ENCODE measurements at places on chromosomes 2 and 18.

DNA sequence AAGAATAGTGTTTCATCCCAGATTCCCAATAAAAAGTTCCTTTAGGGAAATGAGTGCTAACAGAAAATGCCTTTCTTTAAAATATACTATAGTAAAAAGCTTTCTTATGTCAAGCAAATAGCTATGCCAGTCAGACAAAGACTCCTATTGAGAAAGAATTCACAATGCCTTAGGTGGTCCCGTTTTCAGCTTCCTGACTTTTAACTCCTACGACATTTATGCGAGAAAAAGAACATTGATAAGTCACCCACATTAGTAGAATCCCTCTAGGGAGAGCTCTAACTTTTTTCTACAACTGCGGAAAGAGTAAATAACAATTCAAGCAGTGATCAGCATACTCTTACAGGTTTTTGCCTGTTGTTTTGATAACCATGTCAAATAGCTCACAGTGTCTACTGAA is 750.8 kb upstream of the ACVR2A start:
- DNase-seq = no peak

GRCh38 chr18:755506-755905 is 43.1 kb upstream of the ENOSF1 start:
- no peak for DNase-seq

- DNase-seq = no peak
These were observed 180.4 kb upstream of the ZFP36L2 start for GRCh38 chr2:43406651-43407279.

DNA sequence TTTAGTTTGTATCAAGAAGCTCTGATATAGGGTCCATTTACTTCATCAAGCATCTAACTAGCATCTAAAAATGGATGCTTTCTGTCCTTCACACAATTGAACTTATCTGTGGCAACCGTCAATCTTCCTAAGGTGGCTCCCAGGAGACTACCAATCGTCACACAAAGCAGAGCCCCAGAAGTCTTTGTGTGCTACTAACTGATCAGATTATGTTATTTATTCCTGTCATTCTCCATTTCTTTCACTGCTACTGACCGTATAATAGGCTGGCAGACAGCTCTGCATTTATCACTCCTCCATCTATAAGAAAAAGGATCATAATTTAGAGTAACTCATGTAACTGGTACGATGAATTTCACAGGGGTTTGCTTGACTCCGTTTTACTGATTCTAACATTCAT is 585.0 kb upstream of the NXPH2 start:
- no peak for DNase-seq

GRCh38 chr18:71329563-71329962 is 1040.7 kb downstream of the SOCS6 start:
- DNase-seq = no peak

- DNase-seq = no peak
These were observed 249.0 kb downstream of the CDH20 start for GRCh38 chr18:61582202-61582710.

DNA sequence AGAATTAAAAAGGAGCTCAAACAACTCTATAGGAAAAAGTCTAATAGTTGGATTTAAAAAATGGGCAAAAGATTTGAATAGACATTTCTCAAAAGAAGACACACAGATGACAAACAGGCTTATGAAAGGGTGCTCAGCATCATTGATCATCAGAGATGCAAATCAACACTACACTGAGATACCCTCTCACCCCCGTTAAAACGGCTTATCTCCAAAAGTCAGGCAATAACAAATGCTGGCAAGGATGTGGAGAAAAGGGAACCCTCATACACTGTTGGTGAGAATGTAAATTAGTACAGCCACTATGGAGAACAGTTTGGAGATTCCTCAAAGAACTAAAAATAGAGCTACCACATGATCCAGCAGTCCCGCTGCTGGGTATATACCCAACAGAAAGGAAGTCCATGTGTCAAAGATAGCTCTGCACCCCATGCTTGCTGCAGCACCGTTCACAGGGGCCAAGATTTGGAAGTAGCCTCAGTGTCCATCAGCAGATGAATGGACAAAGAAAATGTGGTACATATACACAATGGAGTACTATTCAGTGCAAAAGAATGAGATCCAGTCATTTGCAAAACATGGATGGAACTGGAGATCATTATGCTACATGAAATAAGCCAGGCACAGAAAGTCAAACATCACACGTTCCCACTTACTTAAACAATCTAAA is 46.7 kb upstream of the B3GNT7 start:
- DNase-seq = no peak

DNA sequence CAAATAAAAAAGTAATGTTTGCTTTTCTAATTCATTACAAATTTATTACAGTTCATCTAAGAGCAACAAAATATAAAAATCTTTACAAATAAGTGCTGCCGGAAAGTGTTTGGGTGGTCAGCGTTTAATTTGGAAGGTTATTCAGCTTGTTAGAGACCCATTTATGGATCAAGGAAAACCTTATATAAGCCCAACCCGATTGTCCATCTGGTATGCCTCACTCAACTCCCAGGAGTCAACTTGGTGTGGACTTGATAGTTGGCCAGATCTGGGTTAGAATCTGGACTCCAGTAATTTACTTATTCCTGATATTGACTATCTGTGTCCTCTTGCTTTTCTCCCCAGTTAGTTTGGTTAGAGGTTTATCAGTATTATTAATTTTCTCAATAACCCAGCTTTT is 106.2 kb downstream of the KCTD1 start:
- DNase-seq = no peak

DNA sequence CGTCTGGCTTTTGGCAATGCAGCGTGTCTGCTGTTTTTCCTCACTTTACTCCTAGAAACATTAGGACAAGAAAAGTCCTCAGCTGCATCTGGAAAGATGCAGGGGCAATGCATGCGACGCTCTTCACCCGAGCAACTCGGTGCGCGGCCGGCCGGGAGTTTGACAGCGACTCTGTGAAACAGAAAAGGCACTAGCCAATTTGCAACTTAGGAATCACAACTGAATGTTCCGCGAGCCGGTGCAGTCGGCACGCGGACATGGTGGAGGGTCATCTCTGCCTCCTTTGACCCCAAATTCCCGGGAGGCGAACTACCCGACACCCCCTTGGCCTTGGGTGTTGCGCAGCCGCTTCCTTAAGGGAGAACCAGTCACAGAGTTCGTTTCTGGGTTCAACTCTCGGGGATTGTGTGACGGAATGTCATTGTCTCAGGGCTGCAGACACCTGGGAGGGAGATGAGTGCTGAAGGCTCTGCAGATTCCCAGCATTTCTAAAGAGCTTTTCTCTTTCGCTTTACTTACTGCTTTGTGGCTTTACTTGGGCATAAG is 9.8 kb downstream of the NR4A2 start:
- no peak for DNase-seq

- no peak for DNase-seq
These were observed 1.5 kb upstream of the DLX1 start for GRCh38 chr2:172083628-172084394.

DNA sequence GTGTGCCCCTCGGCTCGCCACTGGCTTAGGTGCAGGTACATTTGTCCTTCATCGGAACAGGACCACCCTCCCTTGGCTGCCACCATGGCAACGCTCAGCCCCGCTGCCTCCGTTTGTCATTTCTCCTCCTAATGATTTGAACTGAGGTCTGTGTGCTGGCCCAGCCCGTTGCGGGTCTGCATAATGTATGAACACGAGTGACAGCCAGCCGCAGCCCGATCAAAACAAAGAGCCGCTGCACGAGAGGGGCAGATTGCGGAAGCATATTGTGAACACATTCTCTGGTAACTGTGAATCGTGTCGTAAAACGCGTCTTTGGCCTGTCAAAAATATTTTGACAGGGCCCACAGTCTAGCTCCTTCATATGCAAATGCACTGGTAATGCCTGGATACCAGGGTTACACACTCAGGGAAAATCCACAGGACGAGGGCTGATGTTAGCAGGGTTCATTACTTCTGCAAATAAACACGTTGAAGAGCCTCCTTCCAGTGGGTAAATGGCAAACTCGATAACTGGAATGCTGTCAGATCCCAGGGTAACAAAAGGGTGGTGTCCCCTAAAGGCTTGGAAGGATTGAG is 137.0 kb downstream of the AGAP1 start:
- DNase-seq = no peak

DNA sequence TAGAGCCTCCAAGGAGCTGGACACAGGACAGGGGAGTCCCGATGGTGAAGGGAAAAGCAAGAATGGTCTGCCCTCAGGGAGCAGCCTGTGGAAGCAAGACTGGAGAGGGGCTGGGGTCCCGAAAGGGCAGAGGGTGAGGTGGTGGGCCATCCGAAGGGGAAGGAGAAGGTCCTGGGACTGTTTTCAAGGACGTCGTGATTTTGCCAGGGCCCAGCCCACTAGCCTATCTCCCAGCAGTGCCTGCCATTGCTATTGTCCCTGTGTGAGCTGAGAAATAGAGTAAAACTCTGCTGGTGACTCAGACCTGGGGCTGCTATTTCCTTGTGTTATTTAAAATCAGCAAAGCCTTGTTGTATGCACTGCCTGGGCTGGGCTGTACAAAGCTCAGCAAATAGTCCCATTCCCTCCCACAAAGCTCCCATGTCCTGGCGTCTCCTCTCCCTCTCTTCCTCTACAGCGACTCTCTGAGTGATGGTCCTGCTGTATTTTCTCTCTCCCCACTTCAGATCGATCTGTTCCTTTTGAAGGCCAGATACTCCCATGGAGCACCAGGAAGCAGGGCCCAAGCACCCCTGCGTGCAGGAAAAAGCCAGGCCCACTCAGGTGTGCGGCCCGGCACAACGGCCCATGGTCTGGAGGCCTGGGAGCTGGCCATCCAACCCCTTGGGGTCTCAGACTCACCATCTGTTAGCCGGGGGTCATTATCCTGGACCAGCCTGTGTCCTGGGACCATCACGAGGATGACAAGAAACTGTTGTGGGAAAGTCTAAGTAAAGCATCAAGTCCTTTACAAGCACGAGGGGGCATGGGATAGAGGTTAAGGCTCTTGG is 65.0 kb upstream of the OTOF start:
- DNase-seq = no peak

DNA sequence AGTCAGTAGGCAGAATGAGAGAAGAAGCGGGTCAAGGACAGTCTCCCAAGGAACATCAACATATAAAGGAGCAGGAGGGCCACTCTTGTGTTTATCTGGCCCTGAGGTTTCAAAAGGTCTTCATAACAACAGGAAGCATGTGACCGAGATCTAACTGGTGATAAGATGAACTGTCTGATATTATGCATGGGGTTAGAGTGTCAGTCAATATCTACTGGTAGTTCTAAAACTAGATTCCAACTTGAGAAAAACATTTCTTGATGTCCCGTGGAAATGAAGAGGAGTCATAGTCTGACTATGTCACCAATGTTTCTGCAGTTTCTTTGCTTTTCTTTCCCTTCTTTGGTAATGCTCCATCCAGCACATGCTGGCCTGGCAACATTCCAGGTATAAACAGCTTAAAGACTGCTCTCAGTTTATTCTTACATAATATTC is 77.5 kb upstream of the ITPRID2 start:
- DNase-seq = no peak

- DNase-seq = no peak
These were observed 64.5 kb upstream of the RPE start for GRCh38 chr2:209937893-209938292.

- DNase-seq = no peak
These were observed 448.0 kb upstream of the SPRED2 start for GRCh38 chr2:65880436-65880835.

GRCh38 chr18:55509631-55510324 is 78.2 kb downstream of the TCF4 start:
- no peak for DNase-seq

DNA sequence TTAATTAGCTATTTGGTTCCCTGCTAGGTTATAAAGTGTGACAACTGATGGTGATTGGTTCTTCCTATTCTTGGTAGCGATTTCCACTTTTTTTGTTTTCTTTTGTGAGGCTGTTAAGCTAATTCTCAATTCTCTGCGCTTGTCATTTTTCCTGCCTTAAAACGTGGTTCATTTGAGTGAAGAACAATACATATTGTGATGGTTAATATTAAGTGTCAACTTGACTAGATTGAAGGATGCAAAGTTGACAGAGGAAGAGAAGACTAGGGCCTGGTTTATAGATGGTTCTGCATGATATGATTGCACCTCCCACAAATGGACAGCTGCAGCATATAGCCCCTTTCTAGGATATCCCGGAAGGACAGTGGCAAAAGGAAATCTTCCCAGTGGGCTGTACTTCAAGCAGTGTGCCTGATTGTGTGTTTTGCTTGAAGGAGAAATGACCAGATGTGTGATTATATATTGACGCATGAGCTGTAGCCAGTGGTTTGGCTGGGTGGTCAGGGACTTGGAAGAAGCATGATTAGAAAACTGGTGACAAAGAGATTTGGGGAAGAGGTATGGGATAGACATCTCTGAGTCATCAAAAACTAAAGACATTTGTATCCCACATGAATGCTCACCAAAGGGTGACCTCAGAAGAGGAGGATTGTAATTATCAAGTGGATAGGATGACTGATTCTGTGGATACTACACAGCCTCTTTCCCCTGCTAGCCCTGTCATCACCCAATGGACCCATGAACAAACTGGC is 39.4 kb upstream of the ZNF804A start:
- no peak for DNase-seq

- no peak for DNase-seq
These were observed 2.9 kb upstream of the CTIF start for GRCh38 chr18:48535956-48536355.

DNA sequence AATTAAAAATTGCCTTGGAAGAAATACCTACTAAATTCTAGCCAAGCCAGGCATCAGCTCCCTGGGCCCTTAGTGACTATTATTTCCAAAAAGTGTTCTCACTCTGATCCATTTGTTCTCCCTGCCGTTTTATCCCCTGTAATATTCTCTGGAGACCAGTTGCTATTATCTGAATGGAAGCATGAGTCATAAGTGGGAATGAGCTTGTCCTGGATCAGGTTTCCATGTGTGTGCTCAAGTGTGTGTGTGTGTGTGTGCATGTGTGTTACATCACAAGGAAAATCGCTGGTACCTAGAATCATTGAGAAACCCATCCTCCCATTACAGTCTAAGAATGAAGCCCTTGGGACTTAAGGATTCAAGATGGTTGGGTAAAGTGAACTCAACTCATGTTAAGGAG is 130.3 kb upstream of the CXCR4 start:
- no peak for DNase-seq
